Hepatic stellate cell (primary cell): ENCODE measurements at places on chromosomes 2 and 18.

- DNase-seq, result no peak
These were observed 62.8 kb downstream of the NABP1 start for GRCh38 chr2:191740759-191741158.

- no peak for DNase-seq
These were observed 262.7 kb downstream of the TWIST2 start for GRCh38 chr2:239110595-239111048.

DNA sequence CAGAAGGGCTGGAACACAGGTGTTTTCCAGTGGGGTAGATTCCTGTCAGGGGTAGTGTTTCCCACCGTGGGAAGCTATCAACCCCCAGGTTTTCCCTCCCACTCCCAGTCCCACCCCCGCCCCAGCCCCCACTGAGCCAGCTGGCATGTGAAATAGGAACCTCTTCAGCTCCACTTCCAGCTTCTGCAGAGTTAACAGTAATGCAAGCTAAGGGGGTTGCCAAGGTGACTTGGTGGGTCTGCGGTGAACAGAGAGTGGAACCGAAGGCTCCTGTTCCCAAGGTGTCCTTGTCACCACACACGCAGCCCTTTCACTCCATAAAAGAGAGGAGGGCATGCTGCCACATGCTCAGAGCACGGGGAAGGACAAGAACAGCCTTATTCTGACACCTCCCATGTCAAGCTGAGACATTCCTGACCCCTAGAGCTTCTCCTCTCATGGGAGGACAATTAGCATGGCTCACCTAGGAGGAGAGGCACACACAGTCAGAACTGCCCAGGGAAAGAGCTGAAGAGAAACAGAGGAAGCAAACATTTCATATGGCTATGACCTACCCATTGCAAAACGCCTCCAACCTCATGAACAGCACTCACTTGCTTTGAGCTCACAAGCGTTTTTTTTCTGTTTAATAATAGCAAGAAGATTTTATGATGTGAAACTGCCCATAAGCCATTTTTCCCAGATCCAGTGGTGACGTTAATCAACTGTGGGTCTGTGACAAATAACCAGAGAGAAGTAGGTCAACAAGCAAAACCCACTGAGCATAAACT lies 39.8 kb upstream of the TBC1D8 start:
- DNase-seq, result no peak

GRCh38 chr2:54675281-54675680 lies 48.2 kb upstream of the EML6 start:
- DNase-seq, result no peak

DNA sequence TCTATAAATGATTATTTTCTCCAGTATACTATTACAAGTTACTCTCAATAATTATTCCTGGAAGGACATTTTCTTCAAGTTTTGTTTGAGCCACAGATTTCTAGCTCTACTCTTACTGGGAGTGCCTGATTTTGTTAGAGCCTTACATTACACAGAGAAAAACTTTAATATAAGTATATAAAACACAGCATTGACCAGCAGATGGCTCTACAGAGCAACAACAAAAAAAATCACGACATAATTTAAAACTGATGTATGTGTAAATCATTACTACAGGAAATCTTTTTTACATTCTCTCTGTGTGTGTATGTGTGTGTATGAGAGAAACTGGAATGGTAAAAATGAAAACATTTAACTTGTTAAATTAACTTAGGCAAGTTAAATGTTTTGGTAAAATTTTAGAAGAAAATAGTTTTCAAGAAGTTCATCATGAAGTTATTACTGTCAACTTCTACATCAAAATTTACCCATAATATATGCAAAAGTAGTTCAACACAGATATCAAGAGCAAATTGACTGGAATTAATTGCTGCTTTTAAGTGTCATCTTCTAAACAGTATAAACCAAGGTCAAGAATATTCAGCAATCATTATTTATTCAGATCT lies 103.3 kb downstream of the MDH1 start:
- DNase-seq, result peak; percentile 17

- DNase-seq, result peak; percentile 3
These were observed 602.7 kb upstream of the ZNF804A start for GRCh38 chr2:183995632-183996031.

GRCh38 chr2:171551836-171552235 lies 29.6 kb downstream of the CYBRD1 start:
- DNase-seq, result no peak

DNA sequence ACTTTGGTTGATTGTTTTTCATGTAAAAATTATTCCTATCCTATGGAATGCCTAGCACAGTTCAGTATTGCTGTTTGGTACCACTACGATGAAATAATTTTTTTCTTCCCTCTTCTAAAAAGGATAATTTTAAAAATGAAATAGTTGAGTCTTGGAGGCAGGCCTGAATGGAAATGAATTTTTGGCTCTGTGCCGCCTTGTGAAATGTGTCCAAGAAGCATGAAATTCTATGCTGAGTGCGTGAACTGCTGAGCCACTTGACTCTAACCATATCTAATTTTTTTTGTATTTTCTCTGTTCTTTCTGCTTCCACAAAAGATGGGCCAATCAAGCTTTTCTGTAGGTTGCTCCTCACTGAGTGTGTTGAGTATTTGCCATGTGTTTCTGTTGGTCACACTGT lies 95.0 kb downstream of the PRPF40A start:
- DNase-seq, result no peak

GRCh38 chr2:222591661-222592060 lies 64.2 kb downstream of the FARSB start:
- no peak for DNase-seq

DNA sequence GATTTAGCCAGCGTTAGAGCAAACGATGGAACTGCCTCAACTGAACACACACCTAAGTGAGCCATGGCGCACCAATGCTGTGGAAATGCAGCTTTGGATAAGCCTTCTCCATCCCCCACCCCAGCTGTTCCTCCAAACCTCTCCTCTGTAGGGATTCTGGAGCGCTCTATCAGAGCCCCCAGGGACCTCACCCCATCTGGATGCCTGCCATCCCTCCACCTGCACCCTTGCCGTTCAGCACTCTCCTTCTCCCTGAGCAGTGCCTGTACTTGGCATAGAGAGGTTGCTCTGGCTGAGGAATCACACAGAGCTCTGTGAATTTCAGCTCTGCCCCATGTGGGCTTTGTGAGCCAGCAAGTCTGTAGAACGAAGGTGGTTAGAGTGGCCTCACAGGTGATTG lies 42.8 kb upstream of the INHBB start:
- DNase-seq, result no peak

DNA sequence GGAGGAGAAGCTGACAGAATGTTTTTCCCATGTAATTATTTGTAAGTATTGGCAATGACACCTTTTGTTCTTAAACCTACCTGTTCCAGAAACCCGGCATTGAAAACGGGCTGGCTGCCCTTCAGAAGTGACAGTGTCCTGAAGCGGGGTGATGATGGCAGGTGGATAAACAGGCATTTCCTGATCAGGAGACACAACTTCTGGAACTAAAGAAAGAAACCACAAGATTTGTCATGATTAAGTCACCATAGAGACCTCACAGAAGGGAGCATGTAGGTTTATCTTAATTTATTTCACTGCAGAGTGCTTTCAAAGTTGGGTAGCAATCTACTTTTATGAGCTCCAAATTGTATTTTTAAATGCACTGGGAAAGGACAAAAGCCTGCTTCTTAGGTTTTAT lies 43.1 kb downstream of the TTN start:
- no peak for DNase-seq

DNA sequence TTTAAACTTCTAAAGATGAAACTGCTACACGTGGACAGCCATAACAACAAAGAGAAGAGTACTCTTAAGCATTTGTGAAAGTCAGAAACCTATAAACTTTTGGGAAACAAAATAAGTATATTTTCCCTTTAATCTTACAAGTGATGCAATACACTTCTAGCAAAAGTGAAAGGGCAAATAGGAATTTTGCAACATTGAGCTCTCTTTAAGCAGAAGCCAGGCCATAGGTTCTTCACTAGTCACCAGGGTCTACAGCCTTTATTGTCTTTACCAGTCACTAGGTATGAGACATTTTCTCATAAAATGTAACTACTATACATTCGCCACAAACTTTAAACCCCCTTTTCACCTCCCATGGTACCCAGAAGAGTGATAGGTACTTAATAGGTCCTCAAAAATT lies 37.5 kb downstream of the SCN1A start:
- DNase-seq, result no peak

GRCh38 chr2:134839649-134840048 lies 1.2 kb downstream of the ACMSD start:
- no peak for DNase-seq

- DNase-seq, result no peak
These were observed 303.4 kb downstream of the PIK3C3 start for GRCh38 chr18:42258301-42258965.

GRCh38 chr2:83944191-83944590 lies 514.9 kb downstream of the SUCLG1 start:
- DNase-seq, result no peak

GRCh38 chr2:158009399-158009798 lies 92.3 kb upstream of the UPP2 start:
- DNase-seq, result no peak

DNA sequence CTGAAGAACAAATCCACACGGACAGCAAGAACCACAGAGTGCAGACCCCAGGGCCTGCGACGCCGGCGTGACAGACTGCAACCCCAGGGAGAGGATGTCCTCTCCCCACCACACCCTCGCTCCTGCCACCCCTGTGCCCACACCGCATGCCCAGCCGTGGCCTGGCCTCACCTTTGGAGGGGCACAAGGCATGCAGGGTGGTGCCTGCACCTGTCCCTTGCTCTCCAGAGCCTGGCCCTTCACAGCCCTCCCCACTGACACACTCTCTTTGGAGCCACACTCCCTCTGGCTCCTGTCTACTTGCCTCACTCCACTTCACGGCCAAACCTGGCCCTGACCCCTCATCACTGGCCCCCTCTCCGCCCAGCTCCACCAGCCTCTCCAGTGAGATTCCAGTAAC lies 9.3 kb downstream of the THAP4 start:
- no peak for DNase-seq

DNA sequence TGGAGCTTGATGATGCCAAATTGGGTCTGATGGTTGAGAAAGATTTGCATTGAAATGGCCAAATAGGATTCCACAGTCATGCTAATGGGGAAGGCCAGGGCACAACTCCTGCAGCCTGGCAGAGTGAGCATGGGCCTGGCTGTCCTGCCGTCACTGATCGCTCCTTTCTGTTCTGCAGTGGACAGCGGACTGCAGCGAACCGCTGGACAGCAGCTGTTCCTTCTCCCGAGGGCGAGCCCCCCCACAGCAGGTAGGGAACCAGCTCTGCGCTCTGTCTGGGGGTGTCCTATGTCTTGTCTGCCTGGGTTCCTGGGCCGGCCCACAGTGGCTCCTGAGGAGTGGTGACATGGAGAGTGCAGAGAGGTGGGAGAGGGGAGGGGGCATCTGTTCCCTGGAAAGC lies 97.6 kb downstream of the CTIF start:
- DNase-seq, result no peak

DNA sequence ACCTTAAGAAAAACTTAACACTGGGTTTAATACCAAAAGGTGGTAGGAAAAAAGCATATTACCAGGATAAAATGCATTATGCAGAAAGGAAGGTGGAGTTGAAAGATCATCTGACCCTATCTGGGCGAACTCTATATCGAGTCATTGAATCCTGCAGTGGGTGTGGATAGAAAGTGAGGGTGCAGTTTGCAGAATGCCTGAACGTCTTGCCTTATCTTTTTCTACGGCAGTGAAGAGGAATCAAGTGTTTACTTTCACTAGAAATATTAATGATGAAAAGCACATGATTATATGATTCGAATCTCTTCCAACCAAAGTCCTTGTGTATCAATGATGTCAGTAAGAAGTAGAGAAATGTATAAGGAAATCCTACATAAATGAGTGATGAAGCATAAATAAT lies 4.3 kb upstream of the CAVIN2 start:
- DNase-seq, result no peak

DNA sequence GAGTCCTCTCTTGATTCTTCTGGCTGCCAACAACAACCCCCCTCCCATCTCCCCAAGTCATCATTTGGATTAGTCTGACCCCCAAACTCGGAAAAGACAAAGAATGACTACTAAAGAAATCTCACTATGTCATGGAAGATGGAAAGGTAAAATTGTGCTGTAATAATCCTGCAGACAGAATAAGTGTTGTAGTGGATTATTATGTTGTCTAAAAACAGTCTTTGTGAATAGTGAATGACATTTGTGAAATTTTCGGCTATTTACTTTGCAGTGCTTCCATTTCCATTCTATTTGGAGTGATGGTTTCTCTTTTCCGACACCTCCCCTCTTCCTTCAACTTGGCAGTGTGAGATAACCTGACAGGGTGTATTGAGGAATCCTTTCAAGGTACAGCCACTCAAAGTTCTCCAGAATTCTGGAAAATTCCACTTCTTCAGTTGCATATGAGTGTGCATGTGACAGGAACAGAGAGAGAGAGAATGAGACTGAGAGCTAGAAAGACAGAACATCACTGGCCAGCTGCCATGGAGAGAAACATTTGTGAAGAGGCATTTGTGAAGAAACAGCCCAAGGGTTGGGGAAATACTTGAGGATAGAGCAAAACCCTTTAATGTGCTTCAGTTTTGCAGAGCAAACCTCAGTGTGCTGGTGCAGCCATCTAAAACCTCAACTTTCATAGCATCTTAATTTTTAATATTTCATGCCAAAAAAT lies 141.9 kb upstream of the DLX2 start:
- DNase-seq, result no peak

- DNase-seq, result no peak
These were observed 425.5 kb downstream of the TSN start for GRCh38 chr2:122180972-122181371.

GRCh38 chr18:3450012-3450798 lies at the start of gene TGIF1:
Gene TGIF1, plus strand, starts transcription at chr18:3450172. Its CDS starts 318 bp downstream, at chr18:3450490.
- DNase-seq, result peak; percentile 66

- no peak for DNase-seq
These were observed 40.8 kb downstream of the TSN start for GRCh38 chr2:121796239-121796638.

DNA sequence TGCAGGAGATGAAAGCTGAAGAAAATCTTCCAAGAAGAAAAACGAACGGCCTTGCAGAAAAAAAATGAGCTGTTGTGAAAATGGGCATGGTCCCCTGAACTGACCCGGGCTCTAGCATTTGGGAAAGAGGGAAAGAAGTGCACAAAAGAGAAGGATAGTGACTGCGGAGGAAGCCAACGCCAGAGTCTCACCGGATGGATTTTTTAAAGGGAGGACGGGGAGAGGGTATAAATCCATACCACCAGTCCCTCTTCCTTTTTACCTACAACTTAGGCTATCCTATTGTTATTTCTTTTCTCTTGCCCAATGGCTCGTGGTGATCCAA lies 601 bp downstream of the WDR35 start:
- no peak for DNase-seq

- no peak for DNase-seq
These were observed 16.6 kb downstream of the SERTAD2 start for GRCh38 chr2:64637000-64637635.

DNA sequence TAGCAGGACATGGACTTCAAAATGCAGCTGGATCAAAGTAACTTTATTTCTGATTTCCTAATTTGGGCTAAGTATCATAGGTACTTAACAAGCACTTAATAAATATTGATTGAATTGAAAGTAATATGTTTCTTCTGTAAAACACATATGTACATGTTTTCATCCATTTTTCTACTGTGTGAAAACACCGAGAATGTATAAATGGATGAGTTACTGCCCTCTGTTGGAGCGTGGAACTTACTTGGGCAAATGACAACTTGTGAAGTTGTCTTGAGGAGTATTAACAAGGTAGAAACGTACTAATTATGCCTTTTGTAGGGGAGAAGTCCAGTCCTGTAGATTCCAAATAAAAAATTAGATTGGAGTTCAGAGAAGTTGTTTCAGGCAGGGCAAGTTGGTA lies 87.2 kb downstream of the PHLPP1 start:
- DNase-seq, result no peak
